ENCODE measurements at places on chromosomes 3 and 15.

DNA sequence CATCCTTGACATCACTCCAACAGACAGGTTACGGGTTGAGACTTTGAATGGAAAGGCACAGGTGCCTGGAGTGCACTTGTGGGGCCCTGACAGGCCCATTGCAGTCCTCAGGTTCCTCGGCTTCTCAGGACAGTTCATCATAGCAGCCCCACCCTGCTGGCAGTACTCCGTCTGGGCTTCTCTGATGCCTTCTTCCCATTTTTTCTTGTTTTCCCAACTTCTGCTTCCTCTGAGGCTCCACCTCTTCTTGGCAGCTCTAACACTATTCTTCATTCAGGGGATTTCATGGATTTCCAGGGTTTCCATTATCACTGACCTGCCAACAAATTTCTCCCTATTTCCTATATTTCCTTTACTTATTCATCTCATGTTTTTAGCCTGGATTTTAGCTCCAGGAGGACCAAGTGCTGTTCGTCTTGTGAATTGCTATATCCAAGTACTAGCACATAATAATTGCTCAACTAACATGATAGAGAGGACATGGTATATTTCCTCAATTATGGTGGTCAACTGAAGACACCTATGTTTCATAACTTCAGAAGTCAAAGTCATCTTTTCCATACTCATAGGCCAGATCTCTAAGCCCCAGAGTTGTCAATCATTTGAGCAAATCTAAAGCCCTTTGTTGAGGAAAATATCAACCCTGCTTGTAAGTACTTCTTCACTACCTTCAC is 16.2 kb downstream of the NCEH1 start:
- no peak for DNase-seq

GRCh38 chr15:70023064-70023768 is 74.5 kb downstream of the TLE3 start:
- DNase-seq = no peak

- DNase-seq = peak; percentile 74
Observed at GRCh38 chr15:63504979-63505841, 817 bp downstream of the USP3 start.

DNA sequence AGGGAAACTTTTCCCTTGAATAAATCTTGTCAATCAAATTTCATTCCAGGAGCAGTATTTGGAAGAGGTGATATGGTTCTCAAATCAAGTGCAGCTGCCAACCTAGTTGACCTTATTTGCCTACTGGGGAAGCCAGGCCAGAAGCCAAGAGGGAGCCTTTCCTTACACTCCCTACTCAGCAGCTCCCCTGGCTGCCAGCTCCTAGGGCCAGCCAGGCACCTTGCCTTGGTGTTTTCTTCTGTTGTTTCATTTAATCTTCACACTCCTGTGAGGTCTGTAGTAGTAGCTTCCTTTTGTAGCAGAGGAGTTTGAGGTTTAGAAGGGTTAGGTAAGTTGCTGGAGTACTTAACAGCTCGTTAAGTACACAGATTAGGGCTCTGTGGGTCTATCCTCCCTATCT is 22.6 kb downstream of the MKRN2OS start:
- no peak for DNase-seq

- no peak for DNase-seq
Observed at GRCh38 chr3:64462203-64462602, 225.6 kb downstream of the ADAMTS9 start.
